ENCODE measurements at places on chromosomes 7 and 10.

- peak; percentile 54 for DNase-seq
Observed at GRCh38 chr7:139635526-139636302, 112.2 kb downstream of the CLEC2L start.

- no peak for DNase-seq
Observed at GRCh38 chr7:5139998-5140397, 50.0 kb upstream of the WIPI2 start.

DNA sequence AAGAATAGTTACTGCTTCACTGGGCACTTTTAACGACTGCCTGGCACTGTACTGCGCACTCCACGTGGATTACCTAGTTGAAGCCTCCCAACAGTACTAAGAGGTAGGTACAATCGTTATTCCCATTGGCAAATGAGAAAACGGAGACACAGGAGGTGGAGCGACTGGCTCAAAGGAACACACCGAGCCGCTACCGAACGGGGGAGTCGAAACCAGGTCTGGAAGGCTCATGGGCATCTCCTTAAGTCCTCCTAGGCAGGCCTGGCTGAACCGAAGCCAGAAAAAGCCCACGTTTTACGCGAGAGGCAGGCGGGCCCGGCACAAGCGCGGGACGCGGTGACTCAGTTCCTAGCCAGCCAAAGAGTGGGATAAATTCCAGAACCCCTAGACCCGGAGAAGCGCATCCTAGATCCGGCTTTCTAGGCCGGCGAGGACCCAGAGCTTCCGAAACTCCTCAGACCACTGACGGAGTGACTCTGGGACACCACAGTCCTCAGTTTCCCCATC, 472 bp downstream of the PDAP1 start:
- no peak for DNase-seq

GRCh38 chr7:37960483-37960882, 40.0 kb downstream of the EPDR1 start:
- DNase-seq = no peak

DNA sequence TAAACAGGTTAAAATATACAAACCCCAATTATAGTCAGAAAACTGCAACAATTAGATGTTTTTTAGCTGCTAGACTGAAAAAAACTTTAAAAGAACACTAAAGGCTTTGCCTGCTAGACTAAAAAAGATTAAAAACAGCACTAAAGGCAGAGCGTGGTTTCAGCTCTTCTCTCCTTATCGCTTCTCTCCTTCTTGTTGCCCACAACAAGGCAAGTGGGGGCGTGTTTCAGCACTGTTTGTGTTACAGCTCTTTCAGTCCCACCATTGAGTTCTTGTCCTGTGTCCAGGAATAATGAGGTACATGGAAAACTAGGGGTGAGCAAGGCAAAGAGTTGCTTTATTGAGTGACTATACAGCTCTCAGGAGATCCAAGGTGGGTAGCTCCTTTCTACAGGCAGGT, 112.3 kb downstream of the HPSE2 start:
- no peak for DNase-seq

- DNase-seq = no peak
Observed at GRCh38 chr10:79188154-79188965, 119.6 kb downstream of the ZMIZ1 start.

DNA sequence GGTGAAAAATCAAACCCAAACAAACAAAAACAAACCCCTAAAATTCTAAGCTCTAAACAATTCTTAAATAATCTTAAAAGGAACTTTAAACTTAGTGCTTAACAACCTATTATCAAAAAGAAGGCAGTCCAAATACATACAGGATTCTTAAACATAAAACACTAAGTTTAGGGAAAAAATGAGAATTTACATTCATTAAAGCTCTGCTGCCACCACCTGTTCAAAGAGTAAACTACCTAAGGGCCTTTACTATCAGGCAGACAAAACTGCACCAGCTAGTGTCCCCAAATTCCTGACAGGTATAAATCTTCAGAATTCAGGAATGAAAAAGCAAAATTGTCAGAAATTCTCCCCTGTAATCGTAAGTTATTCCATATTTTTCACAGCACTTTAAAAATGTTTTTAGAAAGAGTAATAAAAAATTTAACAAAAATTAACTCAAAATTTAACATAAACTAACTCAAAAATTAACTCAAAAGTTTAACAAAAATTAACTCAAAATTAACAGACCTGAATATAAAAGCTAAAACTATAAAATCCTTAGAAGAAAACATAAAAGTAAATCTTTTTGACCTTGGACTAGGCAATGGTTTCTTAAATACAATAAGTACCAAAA, 55.1 kb downstream of the PDZD8 start:
- no peak for DNase-seq

- DNase-seq = no peak
Observed at GRCh38 chr10:86020134-86020533, 346.5 kb downstream of the GRID1 start.

DNA sequence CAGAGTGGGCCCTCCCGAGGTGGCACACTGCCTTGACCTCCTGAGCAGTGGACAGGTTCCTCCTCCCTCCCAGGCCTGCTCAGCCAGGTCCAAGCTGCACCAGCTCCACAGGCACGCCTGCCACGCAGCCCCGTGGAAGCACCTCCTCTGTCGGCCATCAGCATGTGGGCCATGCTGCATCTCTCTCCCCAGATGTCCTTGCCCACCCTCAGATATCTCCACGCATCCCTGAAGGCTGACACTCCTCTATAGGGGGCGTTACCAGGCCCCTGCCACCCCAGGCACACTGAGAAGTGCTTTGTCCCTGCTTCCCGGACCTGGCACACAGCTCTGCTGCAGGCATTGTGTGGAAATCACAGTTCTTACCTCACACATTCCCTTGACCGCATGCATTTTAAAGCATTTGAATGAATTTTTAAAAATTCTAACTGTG, 598.5 kb downstream of the SDK1 start:
- DNase-seq = no peak

- DNase-seq = no peak
Observed at GRCh38 chr10:26372513-26373354, 65.4 kb upstream of the APBB1IP start.

DNA sequence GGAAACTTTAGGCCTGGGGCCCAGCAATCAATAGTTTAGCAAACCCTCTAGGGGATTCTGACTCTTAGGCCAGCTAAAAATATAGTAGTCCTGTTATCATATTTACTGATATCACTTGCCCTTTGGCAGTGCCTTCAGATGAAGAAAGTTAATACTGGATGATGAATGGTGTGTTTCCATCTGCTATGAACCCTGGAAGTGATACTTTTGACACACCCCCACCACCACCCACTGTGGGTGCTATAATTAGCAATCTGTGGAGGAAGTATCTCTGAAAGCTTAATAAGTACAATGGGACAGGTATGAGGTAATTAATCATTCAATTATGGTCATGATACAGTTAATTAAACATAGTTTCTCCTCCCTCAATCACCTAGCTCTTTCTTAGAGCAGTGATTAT, 90.4 kb upstream of the LRRTM3 start:
- no peak for DNase-seq

DNA sequence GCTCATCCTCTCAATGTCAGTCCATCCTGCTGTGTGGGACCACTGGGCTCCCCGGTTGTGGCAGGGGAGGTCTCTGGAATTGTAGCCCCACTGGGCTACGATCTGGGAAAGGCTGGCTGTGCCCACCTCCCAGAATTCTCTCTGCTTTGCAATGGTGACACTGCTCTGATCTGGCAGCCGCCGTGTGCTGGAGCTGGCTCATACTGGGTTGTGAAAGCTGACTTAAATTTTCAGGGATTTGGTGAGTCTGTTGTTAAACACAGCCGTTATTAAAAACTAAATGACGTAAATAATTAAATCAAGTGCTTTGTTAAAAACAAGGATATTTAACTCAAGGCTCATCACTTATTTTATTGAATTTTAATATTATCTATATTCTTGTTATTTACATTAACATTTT, 160.0 kb downstream of the TAX1BP1 start:
- no peak for DNase-seq

GRCh38 chr10:52455098-52455497, 141.0 kb downstream of the DKK1 start:
- no peak for DNase-seq

DNA sequence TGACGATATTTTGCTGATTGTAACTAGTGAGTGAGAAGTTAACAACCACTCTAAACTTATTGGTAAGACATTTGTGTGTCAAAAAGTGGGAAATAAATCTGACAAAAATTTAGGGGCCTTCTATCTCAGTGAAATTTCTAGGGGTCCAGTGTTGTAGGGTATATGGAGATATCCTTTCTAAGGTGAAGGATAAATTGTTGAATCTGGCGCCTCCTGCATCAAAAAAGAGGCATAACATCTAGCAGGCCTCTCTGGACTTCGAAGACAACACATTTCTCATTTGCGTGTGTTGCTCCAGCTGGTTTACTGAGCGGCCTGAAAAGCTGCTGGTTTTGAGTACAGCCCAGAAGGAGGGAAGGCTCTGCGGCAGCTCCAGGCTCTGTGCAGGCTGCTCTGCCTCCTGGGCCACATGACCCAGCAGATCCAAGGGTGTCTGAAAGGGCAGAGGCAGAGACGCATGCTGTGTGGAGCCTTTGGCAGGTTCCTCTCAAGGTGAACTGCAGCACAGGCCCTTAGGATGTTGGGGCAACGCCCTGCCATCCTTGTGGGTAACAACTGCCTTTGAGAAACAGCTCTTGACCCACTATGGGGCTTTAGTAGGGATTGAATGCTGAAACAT, 72.4 kb downstream of the LMBR1 start:
- DNase-seq = no peak

DNA sequence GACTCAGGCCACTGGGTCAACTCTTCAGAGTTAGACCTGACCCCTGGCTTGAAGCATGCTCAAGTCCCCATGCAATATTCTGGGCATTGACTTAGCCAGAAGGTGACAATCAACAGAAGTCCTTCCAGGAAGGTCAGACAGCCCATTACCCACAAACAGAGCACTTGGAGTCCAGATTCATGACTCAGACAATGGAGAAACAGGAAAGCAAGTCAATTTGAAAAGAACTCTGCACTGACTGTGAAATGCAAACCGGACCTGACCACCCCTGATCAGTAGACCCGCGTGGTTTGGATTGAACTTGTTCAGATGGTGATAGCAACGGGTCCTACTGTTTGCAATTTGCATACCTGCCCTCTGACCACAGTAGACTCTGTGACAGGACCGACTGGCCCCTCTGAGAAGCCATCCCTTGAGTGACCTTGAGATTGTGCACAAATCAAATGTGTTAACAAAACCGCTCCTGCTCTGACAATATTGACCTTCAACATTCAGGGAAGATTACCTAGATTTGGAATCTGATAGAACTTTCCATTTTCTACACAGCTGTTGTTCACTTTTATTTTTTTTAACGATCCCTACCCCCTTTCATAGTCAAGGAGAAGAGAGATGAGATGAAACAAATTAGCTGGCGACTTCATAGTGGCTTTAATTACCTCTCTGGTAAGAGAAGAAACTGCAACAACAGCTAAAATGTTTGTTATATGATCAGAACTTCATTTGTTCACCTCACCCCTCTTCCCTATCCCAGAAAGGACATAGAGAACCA, 138.7 kb downstream of the NRP1 start:
- DNase-seq = no peak

GRCh38 chr7:155861480-155861868, 49.2 kb upstream of the SHH start:
- DNase-seq = no peak

DNA sequence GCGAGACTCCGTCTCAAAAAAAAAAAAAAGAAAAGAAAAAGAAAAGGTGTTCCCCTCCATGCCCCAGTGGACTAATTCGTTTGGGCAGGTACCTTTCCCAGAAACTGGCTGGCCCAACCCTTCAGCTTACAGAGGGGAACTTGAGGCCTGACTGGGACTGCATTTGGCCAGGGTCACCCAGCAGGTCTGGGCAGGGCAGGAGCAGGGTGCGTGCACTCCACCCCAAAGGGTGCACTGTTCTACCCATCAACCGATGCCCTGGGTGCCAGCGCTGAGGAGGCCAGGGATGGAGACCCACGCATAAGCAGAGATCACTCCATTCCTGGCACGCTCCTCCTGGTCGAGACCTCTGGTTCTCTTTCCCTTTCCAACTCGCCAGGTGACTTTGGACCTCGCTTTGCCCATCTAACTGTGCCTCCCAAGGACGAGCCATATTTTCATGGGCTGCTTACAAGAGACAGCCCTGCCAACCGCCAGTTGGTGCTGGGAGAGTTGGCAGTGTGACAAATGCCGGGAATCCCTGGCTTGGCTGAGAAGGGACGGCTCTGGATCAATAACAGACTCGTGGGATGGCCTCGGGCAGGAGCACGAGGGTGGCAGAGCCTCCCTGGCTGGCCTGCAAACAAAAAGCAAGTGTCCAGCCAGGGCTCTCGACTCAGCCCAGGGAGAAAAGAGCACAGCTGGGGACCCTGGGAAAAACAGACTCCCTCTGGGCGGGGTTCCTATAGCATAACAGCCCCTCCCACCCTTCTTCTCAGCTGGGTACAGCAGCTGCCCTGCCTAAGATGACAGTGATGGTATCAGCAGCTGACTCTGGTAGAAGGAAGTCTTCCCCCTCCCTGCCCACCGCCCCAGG, 7.9 kb downstream of the HSPB1 start:
- DNase-seq = no peak

GRCh38 chr10:129030996-129031843, 435.8 kb upstream of the MGMT start:
- peak; percentile 20 for DNase-seq

DNA sequence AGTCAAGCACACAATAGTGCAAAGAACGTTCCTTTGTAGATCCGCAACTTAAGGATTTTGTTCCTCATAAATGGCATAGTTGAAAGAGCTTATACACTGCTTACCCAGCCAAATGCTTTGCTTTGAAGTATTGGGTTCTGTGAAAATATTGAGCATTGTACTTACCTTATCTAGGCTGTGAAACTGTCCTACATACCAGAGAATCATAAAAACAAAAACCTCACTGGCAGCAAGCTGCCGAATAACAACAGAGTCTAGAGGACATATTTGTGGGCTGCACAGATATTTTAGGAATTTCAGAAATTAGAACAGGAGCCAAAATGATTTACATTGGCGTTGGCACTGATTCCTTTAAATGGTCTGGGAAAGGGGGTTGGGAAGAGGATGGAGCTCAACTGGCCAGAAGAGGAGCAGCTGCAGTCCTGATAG, 174.8 kb downstream of the RTKN2 start:
- no peak for DNase-seq

DNA sequence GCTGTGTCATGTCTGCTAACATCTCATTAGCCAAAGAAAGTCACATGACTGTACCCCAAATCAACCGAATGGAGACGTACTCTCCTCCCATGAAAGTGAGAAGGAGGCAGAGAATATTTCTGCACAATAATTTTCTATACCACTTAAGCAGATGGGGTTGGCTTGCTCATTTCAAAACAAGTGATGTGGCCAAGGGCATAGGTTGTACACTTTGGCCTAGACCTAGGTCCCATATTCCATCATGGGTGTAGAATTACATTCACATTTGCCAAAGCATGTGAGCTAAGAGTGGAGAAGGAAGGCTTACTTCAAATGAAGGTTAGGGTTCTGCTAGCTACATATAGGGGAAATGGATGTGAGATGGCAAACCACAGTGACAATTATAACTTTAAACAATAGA, 83.0 kb downstream of the ZNF365 start:
- DNase-seq = no peak

Measured in stimulated activated CD4-positive, alpha-beta T cell treated with anti-CD3 and anti-CD28 coated beads, Interleukin-15, amount 100 ng/mL, for 48 hours (primary cell).